ENCODE measurements at places on chromosomes 12 and 14.

DNA sequence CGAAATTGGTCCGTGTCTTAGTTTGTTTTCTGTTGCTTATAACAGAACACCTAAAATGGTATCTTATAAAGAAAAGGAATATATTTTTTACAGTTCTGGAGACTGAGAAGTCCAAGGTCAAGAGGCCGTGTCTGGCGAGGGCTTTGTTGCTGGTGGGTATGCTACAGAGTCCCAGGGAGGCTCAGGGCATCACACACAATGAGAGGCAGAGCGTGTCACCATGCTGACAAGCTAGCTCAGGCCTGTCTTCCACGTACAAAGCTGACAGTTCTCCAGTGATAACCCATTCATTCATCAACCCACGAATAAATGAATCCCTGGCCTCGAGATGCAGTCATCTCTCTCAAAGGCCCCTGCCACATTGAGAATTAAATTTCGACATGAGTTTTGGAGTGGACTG lies 56.7 kb upstream of the AEBP2 start:
- DNase-seq, result no peak

DNA sequence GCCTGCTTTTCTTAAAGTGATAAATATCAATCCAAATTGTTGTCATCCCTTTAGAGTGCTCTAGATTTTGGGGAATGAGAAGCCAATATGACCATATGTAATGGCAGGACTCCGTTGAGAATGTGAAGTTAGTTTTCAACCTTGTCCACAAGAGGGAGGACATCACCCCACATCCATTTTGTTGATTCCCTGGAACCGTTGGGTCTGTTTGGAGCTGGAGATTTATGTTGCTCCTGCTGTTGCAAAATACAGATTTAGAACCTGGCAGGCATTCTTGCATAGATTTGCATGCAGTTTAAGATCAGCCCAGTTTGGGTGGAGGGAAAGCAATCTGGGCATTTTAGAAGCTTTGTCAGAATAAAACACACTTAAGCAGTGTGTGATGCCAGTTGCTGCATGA lies 620.1 kb downstream of the NRXN3 start:
- no peak for DNase-seq

DNA sequence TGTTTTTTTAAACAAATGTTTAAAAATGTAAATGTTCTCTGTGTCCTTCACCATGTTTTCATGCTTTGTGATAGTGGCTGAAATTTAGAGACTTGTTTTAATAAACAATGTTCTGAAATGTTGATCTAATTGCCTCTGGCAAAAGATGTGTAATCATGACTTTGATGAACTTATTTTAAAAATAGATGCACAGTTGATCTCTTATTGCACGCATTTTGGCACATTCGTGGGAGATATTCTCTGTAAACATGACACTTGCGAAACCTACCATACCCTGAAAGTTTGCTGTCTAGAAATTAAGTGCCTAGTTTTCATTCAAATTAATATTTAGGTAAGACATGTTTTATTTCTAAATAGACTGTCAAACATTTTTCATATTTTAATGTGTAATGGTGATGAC lies 119.7 kb upstream of the DNM1L start:
- DNase-seq, result no peak

DNA sequence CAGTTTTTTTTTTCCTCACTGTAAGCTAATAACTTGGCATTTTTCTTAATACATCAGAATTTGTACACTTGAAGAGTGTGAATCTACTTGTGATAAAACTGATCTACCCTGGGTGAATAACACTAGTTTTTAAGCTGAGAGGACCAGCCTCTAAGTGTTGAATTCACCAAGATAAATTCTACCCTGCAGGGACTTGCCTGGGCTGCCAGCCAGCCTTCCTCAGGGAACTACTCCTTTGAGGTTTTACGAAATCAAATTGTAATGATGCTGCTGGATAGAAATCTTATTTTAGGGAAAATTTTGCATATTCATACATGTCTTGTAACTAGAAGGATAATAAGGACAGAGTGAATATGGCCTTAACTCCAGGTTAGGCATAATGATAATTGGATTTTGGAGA lies 1.9 kb downstream of the MED21 start:
- DNase-seq, result no peak

GRCh38 chr14:99554184-99554583 lies 49.8 kb downstream of the CCDC85C start:
- no peak for DNase-seq

GRCh38 chr14:94050231-94050880 lies 24.2 kb downstream of the OTUB2 start:
- no peak for DNase-seq

DNA sequence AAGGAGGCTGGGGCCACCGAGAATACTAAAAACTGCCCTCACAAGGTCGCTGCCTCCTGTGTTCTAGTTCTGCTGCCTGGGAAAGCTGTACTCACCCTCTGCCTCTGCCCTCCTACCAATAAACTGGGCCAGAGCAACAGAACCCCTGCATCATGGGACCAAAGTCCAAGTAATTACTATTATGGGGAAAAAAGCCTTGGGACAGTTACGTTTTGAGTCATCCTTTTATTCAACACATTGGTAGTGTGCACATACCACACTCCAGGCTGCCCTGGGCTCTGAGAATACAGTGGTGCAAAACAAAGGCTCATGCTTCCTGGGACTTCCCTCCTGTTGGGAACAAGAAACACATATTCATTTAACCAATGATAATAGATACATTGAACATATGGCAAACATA lies 49.0 kb downstream of the CACNA1C start:
- DNase-seq, result no peak

- no peak for DNase-seq
Observed at GRCh38 chr14:100789460-100790417, 36.2 kb upstream of the MEG3 start.

DNA sequence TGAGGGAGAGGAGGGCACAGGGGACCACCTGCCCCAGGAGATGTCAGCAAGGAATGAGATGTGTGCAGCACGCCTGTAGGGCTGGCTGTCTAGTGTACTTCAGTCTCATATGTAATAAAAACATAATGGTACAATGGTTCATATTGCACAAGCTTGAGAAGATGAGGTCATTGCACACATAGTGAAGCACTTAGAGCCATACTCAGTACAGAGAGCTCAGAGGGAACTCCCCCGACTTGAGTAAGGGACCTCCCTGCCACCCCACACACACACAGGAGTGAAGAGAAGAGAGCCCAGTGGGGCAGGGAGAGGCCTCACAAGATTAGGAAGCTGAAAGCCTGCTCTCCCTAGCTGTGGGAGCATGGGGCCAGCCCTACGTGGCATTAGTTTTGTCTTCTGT lies 61.5 kb downstream of the SLC6A12 start:
- no peak for DNase-seq

DNA sequence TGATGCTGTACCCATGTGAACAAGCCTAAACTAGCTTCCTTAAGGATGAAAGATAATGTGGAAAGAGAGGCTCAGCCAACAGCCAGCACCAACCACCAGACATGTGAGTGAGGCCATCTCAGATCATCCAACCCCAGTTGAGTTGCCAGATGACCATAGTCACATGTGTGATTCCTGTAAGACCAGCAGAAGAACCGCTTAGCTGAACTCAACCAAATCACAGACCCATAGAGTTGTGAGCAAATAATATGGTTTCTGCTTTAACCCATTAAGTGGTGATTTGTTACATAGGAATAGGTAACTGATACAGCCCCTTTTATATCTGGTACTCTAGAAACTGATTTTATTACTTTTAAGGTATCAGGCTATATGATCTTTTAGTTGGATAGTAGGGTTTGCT lies 17.6 kb upstream of the ELK3 start:
- no peak for DNase-seq

- DNase-seq, result no peak
Observed at GRCh38 chr12:120381752-120382419, 12.9 kb upstream of the MSI1 start.

GRCh38 chr14:97036086-97036852 lies 239.1 kb downstream of the VRK1 start:
- DNase-seq, result no peak
